Epithelial cell of esophagus (primary cell): ENCODE measurements at places on chromosomes 6 and 20.

DNA sequence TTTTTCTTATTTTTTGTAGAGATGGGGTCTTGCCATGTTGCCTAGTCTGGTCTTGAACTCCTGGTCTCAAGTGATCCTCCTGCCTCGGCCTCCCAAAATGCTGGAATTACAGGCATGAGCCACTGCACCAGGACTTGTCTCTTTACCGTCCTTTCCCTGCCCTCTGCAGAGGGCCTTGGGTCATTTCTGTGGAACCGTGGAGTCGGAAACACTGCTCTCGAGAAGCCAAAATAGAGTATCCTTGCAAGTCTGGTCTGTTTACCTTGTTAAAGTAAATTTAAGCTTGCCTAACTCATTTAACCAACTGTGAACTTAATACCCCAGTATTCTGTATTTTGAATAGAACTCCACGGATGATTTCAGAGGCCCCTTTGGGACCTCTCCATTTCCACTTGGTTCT, 51.4 kb downstream of the KDM1B start:
- DNase-seq = no peak

DNA sequence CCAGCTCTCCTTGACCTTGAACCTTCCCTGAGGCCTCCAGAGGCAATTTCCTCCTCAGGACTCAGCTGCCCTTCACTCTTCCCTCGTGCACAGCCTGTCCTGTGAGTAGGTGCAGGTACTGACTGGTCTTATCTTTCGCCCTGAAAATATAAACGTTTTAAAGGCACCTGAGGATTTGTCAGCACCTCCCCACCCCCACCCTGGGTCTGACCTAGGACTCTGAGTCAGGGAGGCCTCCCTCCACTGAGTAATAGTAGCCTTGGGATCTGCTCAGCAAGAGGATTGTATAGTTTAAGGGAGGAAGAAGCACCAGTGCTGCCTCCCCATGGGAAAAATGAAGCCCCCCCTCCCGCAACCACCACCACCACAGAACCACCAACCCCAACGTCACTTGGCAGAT, 54.6 kb downstream of the PPARD start:
- DNase-seq = peak; percentile 98

DNA sequence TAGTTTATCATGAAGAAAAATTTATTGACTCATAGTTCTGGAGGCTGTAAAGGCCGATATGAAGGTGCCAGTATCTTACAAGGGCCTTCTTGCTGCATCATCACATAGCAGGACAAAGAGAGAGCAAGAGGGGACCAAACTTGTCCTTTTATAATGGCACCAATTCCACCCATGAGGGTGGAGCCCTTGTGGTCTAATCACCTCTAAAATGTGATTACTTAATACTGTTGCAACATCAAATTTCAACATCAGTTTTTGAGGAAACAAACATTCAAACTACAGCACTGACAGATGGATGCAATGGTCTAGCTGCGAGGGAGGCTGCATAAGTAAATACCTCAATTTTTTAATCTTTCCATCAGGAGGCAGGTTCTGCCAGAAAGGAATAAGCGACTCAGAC, 76.7 kb upstream of the LAMA2 start:
- peak; percentile 68 for DNase-seq

DNA sequence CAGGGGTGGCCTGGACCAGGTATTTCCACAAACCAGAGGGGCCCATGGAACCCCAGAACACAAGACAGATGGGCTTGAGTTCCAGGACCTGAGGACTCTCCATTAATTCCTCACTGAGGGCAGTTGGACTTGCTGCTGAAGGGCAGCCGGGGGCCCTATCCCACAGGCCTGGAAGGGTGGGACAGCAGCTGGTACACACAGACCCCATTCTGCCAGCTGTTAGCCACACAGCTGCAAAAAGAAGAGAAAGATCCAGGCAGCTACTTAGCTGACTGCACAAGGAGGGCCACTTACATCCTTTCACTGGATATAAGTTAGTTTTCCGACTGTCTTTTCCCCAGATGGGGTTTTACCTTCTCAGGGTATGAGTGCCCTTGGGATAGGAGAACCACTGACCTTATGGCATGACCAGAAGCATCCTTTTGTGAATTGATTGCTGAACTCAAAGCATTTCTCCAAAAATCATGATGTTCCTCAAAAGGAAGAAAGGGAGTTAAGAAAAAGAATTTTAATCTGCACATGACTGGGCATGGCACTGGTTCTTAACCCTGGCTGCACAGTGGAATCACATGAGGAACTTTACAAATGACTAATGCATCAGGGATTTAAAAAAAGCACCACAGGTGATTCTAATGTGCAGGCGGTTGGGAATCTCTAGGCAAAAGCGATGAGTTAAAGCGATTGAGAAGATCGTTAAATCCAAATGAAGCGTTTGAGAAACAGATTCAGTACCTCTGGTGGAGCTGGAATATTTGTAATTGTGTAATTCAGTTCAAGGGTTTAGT, 199.4 kb downstream of the TFAP2A start:
- peak; percentile 41 for DNase-seq

- DNase-seq = no peak
Measured at GRCh38 chr20:41888434-41888833, 270.3 kb upstream of the CHD6 start.

DNA sequence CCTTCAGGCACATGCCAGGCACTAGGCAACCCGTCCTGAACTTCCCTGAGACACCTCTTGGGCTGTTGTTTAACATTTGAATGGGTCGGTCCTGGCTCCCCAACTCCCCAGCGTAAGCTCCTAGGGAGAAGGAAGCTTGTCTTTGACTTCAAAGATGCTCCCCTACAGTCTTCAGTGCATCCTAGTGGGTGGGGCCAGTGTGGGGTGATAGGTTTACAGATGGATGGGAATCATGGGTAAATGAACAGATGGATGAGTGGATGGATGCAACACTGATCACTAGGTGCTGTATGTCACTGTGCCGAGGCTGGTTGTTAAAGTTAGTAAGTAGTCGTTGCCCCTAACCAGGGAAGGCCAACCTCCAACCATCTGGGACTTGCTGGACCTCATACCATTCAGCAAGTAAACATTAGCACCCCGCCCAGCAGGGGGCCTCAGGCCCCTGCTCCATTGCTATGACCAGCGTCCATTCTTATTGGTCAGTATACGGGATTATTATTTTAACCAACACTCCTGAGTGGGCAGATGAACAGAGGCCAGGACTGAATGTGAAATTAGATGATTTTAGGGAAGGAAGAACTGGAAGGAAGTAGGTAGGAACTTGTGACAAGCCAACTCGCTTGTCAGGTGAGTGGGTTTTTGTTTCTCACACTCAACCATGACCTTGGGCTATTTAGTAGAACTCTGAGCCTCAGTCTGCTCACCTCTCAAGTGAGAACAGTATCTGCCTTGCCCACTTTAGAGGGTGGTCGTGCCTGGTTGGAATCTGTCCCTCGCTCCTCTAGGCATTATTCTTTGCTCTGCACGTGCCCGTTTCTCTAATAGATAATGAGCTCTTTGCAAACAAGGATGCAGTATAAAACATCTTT, 82.9 kb upstream of the FOXP4 start:
- DNase-seq = peak; percentile 53

DNA sequence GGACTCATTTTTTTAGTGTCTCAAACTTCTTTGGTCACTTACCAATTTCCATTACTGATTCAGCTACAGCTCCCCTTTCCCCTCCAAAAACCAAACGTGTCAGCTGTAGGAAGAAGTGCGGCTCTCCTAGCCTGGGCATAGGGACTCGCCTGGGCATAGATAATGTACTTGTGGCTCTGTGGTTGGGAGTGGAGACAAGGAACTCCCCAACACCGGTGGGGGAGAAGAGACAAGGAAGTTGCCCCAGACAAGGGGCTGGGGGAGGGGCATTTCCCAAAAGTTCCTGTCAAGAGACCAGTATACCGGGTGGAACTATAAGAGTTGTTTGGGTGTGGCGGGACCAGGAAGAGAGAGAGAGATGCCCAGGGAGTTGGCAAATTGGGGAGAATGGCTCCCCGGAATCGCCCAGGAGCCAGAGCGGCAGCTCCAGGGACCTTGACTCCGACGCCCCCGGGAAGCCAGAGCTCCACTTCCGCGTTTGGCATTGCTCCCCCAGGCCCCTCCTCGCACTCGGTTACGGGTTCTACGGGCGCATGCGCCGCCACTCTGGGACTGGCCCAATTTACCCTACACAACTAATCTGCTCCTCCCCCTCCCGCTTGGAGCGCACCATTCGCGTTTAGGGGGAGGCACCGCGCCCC, 871 bp upstream of the ZFAND3 start:
- DNase-seq = peak; percentile 95
